ENCODE measurements at places on chromosomes 2 and 18.

DNA sequence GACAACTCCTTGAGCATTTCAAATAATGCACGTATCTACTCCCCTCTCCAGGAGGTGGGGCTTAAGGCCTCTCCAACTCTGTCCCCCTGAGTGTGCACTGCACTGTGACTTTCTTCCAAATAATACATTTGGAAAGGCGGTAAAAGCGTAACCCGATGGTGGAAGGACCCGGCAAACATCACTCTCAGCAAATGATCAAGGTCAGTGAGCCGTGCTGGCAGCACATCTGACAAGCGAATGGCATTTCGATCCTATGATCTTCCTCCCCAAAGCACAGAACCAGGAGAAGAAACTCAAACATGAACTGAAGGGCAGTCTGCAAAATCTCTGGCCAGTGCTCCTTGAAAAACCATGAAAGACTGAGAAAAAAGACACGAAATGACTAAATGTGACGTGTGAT, 208.7 kb downstream of the TWIST2 start:
- no peak for DNase-seq

GRCh38 chr2:216695401-216695821, at the start of gene IGFBP5:
IGFBP5 (minus strand) TSS chr2:216695549; CDS start chr2:216694775, 774 bp downstream.
- DNase-seq, result no peak

DNA sequence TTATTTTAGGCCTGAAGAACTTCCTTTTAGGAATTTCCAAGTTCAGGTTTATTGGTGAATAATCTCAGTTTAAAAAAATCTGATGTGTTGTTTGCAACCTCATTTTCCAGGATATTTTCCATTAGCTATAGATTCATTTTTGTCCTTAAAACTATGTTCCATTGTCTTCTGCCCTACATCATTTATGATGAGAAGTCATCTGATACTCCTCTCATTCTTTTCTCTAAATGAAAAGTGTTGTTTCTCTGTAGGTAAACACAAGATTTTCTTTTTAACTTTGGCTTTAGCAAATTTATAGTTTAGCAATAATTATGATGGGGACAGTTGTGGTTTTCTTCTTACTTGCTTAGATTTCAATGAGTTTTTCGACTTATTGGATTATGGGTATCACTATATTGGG, 427.3 kb downstream of the DCDC2C start:
- no peak for DNase-seq

DNA sequence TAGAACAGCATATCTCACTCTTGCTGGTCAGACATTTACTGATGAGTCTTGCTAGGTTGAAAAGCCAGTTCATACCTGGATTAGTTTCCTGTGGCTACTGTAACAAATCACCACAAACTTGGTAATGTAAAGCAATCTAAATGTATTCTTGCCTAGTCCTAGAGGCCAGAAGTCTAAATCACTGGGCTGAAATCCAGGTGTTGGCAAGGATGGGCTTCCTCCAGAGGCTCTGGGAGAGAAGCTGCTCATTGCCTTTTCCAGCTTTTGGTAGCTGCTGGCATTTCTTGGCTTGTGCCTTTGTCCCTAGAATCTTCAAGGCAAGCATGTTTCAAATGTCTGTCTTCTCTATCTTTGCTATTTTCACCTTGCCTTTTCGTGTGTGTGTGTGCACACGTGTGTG, 62.3 kb upstream of the MAP4K3 start:
- DNase-seq, result no peak

GRCh38 chr18:29821544-29821943, 1221.0 kb downstream of the DSC3 start:
- DNase-seq, result no peak

DNA sequence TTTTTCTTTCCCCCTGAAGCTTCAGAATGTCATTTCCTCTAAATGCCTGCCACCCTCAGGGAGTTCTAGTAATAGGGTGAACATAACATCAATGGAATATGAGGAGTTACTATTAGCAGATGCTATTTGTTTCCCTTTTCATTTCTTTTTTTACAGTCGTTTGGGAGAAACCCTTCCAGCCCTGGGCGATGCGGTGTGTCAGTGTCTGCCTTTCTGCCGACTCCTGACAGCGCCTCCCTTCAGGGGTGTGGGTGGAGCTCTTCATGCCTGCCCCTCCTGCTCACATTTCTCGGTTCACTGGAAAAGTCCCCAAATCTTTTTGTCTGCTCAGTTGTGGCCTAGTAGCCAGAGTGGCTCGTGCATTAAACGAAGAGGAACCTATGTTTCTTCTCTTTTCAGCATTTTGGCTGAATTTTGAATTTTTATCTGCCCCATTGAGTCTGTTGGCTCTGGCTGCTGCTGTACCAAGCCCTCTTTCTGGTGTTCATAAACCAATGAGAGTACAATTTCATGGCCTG, 72.3 kb downstream of the FMNL2 start:
- DNase-seq, result no peak

DNA sequence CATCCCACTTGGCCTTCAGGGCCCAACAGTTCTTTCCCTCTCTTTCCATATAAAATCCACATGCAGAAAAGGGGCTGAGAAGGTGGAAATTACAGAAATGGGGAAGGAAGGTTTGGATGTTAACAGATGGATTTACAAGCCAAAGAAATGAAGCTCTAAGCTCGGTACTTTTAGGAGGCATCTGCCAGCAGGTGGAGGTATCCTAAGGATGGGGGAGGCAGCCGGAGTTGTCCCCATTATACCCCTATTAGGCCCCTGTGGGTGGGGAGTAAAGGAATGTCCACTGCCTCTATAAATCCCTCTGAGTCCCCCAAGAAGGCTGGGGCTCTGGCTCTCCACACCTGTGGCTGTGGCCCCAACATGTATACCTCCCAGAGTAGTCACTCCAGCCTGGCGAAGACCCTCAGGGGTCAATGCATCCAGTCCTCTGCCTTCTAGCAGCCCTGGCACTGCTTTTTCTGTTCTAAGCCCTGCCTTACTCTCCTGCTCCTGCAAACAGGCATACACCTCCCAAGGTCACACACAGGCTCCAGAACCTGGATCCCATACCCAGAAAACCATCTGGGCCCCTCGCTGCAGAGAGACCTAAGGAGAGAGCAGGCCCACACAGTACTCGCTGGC, 1.2 kb downstream of the FBXO41 start:
- DNase-seq, result no peak

DNA sequence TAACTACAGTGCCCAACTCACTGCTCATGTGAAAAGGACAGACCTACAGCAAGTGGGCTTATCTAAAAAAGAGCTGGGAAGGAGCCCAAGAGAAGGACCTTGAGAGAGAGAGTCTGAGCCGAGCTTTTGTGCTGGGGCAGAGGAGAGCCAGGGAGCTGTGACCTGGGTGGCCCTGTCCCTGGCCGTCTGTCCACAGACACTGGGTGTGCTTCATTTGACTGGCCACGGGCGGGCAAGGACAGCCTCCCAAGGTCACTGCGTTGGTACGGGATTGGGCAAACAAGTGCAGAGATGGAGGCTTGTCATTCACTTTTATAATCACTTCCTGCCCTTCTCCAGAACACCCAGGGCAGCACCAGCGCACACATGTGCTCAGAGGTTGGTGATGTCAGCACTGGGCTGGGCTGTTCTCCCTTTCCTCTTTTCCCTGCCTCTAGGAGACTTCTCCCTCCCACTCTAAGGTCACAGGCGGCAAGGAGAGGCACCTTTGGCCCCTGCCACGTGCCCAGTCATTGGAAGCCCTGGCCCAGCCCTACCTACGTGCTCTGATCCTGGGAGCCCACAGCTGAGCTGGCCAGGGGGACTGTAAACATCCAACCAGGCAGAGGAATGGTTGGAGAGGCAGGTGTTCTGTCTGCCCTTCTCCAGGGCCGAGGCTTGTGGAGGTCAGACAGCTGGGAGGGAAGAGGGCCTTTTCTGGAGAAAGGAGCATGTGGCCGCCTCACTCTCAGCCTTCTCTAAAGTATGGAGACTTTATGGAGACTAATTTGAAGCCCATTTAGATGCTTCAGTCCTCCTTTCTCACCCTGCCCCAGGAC, 6.4 kb upstream of the PSD4 start:
- no peak for DNase-seq

All from activated naive CD4-positive, alpha-beta T cell (primary cell).